Adipocyte (in vitro differentiated cells): ENCODE measurements at places on chromosomes 6 and 20.

- DNase-seq: no peak
Observed at GRCh38 chr20:12262747-12263146, 345.1 kb downstream of the BTBD3 start.

DNA sequence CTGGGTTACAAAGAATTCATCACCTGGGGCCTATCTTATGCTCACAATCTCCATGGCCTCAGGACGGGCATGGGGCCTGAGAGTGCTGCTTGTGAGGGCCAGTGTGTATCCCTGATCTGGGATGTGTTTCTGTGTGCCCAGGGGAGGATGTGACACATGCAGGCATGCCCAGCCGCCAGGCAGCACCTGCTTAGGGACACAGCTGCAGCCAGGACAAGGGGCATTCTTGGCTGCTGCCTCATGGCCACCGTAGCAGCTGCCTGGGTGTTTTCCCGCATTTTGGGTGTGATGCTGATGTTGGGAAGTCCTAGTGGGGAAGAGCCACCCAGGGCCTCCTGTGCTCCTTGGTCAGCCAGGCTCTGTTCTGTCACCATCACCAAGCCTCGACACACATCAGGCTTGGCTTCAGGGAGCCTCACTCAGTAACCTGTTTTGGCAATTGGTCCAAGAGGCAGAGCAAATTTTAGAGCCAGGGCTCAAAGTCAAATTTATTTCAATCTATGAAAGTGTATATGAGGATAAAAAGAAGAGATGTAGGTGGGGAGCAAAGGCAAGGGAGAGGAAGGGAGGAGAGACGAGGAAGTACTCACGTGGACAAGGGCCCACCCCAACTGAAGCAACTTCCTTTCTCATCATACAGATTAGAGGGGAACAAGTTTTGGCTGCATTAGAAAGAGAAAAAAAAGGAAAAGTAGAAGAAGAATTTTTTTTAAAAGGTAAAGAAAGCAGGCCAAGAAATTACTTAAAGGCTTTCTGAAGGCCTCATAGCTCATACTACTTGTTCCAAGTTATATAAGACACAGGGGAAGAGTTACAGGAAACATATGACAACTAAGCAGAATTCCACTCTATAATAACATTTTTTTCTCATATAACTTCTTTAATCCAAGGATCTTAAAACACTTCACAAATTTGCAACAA is 269.9 kb upstream of the SUPT3H start:
- DNase-seq: no peak

DNA sequence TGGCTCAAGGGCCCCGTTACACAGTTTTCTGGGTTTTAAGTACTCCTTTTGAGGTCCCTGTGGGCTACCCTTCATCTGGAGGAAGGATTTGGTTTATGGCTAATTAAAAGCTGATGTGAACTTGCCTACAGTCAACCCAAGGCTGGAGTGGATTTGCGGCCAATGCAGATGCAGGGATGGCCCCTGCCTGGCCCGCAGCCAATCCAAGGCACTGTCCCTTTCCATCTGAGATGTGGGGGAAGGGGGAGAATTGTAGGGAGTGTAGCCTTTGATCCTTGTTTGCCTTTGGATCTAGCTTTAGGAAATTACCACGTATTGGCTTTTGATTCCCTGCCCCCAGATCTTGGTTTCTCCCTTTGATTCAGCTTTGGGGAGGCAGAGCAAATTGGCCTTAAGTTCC is 128.0 kb upstream of the GGTLC1 start:
- no peak for DNase-seq

- peak; percentile 31 for DNase-seq
Observed at GRCh38 chr6:128500749-128501600, 19.4 kb downstream of the PTPRK start.

DNA sequence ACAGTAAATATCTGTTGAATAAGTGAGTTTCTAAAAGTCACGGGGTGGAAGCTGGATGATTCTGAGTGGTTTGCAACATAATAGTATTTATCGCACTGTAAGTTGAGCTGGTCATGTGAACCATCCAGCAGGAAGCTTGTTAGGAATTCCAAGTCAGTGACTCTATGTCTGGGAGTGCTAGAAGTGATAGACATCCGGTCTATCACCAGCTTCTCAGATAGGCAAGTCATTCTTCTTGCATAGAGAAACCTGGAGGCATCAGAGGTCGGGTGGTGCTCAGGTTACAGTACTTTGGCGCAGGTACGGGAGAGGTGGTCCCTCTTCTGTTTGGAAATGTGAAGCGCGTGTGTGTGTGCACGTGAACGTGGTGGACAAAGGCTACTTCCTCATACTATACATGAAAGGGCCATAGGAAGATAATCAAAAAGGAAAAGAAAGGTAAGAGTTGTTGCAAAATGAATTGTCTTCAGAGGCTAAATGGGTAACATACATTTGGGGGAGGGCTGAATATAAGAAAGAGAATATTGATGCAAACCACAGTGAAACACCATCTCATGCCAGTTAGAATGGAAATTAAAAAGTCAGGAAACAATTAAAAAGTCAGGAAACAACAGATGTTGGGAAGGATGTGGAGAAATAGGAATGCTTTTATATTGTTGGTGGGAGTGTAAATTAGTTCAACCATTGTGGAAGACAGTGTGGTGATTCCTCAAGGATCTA is 299.3 kb upstream of the ZFP64 start:
- peak; percentile 40 for DNase-seq

- no peak for DNase-seq
Observed at GRCh38 chr6:149651056-149651455, 2.5 kb upstream of the KATNA1 start.

DNA sequence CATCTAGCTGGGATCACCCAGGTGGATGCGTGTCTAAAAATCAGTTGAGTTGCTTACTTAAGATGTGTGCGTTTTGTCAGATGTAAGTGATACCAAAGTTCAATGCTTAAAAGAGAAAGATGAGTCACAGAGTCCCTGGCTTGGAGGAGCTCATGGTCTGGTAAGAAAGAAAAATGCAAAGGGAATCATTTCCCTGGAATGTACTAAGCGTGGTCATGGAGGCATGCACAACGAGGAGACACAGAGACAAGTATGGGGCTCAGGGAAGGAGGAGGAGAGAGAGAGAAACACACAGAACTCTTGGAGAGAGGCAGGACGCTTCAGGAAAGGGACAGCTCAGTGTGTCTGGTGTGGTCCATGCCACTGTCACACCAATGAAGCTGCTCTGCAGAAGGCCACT is 186.9 kb upstream of the GMDS start:
- DNase-seq: peak; percentile 95

GRCh38 chr20:62282103-62282502 is 20.7 kb upstream of the ADRM1 start:
- no peak for DNase-seq

- DNase-seq: no peak
Observed at GRCh38 chr6:97291896-97292295, 8.9 kb upstream of the MMS22L start.

DNA sequence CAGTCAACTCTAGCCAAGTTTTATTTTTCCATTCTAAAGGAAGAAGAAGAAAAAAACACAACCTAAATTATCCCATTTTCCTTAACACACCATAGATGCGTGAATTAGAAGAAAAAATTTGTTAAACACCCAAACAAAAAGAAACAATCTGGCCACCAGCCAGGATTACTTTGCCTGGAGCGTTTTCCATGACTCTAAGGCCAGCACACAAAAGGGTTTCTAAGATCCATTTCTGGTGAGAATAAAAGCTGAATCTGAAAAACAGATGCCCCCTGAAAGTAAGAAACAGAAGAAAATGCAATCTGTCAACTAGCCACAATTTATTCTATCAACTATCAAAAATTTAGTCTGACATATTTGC is 267.2 kb upstream of the SULF2 start:
- peak; percentile 78 for DNase-seq

- DNase-seq: no peak
Observed at GRCh38 chr20:41063442-41063841, 34.8 kb downstream of the TOP1 start.

DNA sequence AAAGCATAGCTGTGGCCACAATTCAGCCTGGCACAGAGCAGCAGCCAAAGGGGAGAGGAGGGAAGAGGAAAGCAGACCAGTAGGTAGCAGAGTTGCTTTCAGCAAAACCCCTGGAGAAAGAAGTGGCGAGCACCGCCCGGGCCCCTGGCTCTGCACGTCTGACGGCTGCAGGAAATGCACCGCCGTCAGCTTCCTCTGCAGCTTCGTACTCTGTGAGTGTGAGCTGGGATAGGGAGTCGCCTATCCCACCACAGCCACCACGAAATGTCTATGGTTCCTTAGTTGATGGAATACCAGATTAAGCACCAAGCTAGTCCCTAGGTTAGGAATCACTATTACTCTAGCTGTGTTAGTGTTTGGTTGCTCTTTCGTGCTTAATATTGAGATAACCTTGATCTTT is 79.9 kb upstream of the NAA20 start:
- no peak for DNase-seq

DNA sequence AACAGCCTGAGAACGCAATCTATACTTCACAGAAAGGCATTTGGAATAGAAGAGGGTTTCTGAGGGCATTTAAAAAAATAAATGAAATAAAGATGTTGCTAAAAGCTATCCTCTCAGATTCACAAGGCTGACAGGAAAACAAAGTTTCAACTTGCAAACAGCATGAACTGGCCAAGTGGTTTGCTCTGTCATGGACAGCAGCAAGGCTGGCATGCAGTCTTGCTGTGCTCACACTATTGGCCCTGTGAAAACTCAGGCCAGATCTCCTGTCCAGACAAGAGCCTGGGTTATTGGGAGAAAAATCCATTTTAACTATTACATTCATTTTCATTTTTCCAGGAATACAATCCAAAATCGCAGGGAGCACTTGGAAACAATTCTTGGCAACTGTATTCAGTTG is 506.2 kb upstream of the SLC35B3 start:
- DNase-seq: peak; percentile 42

DNA sequence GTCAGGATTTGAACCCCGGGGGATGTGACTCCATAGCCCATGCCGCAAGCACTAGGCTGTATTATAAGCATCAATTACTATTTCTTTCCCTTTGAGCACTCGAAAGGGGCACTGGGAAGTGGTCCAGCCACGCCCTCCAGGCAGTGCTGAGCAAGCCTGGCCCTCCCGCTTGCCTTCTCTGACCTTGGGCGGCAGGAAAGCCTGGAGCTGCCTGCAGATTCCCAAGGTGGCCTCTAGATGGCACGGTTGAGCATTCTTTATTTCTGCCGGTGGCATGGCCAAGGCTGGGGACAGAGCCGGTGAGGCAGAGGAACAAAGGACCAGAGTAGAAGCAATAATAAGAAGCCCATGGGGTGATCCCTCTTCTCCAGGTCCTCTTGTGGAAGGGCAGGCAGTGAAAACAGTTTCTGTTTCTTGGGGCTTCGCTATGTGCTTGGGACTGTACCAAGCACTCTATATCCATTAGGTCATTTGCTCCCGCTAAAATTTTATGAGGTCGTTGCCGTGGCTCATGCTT is 32.0 kb downstream of the ARHGAP40 start:
- peak; percentile 74 for DNase-seq

DNA sequence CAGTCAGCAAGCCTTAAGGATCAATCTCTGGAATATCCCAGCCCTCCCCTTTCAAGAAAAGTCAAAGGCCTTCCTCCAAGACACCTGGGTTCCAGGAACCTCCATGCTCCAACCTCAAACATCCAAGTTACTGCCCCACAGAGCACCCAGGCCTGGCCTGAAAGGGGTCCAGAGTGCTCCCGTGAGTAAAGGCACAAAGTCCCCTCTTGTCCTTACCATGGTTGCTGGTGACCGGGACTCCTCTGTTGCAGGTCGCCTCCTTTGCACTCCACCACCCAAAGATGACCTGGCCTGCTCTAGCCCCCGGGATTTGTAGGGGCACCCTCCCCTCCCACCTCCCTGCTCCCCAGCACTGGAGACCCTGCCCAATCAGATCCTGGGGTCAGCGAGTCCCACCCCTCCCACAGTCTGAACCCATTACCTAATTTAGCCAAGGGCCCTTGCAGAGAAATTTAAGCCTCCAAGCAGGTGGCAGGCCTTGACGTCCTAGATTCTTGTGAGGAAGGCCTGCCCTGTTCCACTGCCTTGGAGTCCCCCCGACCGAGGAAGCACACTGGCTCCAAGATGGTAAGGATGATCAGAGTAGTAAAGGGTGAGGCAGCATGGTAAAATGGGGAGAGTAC is at the start of gene TNNC2:
TSS of gene TNNC2 (minus strand) at position 283 of the 623 bp plus-strand sequence. CDS start at position 219, 64 bp downstream.
- DNase-seq: no peak

GRCh38 chr6:48775157-48775556 is 664.2 kb upstream of the PTCHD4 start:
- DNase-seq: peak; percentile 30

DNA sequence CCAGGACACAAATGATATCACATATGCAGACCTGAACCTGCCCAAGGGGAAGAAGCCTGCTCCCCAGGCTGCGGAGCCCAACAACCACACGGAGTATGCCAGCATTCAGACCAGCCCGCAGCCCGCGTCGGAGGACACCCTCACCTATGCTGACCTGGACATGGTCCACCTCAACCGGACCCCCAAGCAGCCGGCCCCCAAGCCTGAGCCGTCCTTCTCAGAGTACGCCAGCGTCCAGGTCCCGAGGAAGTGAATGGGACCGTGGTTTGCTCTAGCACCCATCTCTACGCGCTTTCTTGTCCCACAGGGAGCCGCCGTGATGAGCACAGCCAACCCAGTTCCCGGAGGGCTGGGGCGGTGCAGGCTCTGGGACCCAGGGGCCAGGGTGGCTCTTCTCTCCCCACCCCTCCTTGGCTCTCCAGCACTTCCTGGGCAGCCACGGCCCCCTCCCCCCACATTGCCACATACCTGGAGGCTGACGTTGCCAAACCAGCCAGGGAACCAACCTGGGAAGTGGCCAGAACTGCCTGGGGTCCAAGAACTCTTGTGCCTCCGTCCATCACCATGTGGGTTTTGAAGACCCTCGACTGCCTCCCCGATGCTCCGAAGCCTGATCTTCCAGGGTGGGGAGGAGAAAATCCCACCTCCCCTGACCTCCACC is 42.2 kb downstream of the SIRPA start:
- DNase-seq: no peak

DNA sequence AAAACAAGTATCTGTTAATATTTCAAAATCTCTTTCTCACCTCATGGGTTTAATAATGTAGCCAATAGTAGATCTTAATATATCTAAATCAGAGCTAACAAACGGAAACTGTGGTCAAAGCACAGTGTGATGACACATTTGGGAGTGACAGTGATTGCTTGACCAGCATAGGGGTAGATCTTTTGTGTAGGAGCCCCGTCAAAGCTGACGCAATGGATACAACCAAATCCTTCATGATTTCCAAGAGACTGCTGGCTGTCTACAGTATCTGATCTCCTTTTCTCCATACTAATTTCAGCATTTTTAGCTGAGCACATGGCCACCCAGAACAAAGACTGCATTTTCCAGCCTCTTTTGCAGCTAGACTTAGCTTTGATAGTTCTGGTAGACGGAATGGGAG is 299.3 kb upstream of the ECI2 start:
- DNase-seq: no peak

- no peak for DNase-seq
Observed at GRCh38 chr6:147787417-147787816, 278.9 kb downstream of the SAMD5 start.
